ENCODE measurements at places on chromosomes 3 and 15.

DNA sequence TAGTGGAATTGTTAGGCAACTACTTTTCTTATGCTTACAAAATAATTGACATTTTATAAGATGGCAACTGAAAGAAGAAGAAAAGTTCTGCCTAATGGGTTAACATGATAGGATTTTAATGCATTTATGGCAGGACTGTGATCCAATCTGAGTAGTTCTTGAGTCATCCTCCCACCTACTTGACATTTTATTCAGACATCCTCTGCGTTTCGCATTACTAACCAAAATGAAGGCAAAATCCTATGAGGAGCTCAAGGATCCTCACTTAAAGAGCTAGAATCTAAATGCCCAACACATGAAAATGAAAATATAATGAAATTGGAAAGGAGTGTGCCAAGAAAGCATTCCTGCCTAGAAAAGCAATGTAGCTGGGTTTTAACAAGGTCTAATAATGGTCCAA, 581.1 kb upstream of the SEMA6D start:
- no peak for DNase-seq

GRCh38 chr3:123961508-123961856, 453 bp upstream of the CCDC14 start:
- DNase-seq, result no peak

GRCh38 chr3:195596765-195597171, 13.0 kb upstream of the APOD start:
- DNase-seq, result no peak

GRCh38 chr15:70853318-70853972, 512 bp downstream of the LARP6 start:
- peak; percentile 49 for DNase-seq

GRCh38 chr15:91099995-91100813, at the start of gene SV2B:
Gene SV2B, plus strand, starts transcription at chr15:91100257. Its CDS starts 126,007 bp downstream, at chr15:91226264.
- DNase-seq, result peak; percentile 74

GRCh38 chr3:188320757-188321156, 166.8 kb downstream of the LPP start:
- no peak for DNase-seq

- no peak for DNase-seq
Observed at GRCh38 chr15:44550256-44550655, 13.3 kb downstream of the EIF3J start.

DNA sequence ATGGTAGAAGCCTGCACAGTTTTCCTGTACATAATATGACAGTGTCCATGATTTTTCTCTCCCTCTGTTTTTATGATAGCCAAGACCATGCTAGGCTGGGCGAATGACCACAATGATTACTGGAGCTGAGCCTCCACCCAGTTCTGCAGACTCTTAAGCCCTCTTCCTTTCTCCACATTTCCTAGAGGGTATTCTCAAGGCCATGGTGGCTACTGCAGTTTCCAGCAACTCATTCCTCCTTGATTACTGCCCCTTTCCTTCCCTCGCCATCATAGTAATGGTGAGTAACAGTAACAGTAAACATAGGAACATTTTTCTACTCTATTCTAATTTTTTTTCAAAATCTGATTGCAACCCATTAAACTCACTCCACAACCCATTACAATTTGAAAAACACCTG, 20.2 kb downstream of the TNIK start:
- DNase-seq, result no peak

DNA sequence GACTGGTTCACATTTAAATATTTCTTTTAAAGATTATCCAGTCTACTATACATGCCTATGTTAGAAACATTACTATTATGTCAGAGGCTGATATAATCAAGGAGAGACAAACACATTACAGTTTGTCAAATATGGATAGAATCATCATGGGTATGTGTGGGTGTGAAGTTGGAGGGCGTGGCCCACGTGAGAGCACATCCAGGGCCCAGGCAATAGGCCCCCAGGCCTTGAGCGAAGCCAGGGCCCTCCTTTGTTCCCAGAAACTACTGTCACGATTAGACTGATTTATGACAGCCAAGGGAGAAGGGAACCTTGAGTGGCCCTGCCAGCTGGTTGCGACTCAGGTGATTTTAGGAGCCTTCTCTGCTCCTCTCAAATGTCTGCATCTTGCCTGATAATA, 26.9 kb upstream of the LDHAL6B start:
- no peak for DNase-seq

GRCh38 chr3:120077731-120078130, 16.5 kb downstream of the GSK3B start:
- no peak for DNase-seq

- DNase-seq, result no peak
Observed at GRCh38 chr15:94027581-94027980, 203.8 kb upstream of the MCTP2 start.

DNA sequence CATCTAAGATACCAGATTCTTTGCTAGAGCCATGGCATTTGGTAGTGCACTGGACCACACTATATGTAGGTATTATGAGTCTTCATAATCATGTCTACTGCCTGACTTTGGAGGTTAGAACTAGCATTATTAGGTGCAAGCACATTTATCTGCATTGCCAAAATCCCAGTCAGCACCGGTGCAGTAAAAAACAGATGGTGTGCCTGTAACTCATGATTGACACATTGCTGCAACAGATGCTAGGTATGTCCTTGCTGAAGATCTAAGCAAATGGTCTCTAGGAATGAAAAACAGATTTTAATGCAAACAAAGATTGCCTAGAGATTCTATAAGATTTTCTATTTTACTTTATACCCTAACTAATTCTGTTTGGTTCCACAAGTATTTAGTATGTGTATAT, 47.7 kb downstream of the MYO5A start:
- no peak for DNase-seq

DNA sequence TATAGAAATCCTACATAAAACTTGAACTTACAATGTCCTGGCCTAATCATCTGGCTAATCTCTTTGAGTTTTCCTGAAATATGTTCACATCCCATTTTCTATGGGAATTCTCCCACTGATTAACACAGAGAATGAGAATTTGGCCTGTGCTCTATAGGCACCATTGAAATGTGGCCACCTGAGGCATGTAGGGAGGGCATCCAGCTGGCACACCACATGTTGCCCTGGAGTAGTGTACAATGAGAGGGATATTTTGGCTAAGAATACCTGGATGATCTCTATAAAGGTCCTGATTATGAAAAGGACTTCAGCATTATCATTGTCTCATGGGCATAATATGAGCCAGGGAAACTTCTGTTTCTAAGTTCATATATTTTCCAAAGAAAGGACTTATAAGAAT, 324.0 kb downstream of the ZBTB20 start:
- DNase-seq, result no peak

GRCh38 chr3:156260331-156260730, 140.0 kb downstream of the KCNAB1 start:
- DNase-seq, result no peak

- DNase-seq, result no peak
Observed at GRCh38 chr3:38560996-38561717, 65.0 kb downstream of the EXOG start.

DNA sequence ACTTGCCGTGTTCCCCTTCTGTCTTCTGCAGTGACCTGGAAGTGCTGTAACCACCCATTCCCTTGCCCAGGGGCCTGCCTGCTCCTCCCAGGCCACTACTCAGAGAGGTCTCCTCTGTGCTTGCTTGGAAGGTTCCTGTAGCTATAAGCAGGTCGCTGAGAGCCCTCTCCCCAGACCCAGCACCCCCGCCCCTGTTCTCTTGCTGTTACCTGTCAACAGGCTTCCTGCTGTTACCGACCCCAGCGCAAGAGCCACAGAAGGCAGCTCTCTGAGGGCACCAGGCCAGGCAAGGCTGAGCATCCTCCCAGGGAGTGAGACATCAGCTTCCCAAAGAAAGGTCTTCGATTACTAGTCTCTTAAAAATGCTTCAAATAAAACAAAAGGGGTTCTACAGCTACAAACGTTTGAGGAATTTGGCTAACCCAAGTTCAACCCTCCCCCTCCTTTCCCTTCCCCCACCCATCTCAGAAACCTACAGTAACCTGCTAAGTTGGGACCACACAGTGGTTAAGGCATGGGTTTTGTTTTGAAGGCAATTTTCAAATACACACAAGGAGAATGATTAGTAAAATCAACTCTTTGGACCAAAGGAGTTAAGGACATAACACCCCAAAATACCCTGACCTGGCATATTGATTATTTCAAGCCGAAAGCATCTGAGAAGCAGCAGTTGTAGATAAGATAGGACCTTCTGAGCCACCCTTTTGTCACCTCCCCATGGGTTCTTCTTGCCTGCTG, 74.9 kb upstream of the MFGE8 start:
- no peak for DNase-seq

DNA sequence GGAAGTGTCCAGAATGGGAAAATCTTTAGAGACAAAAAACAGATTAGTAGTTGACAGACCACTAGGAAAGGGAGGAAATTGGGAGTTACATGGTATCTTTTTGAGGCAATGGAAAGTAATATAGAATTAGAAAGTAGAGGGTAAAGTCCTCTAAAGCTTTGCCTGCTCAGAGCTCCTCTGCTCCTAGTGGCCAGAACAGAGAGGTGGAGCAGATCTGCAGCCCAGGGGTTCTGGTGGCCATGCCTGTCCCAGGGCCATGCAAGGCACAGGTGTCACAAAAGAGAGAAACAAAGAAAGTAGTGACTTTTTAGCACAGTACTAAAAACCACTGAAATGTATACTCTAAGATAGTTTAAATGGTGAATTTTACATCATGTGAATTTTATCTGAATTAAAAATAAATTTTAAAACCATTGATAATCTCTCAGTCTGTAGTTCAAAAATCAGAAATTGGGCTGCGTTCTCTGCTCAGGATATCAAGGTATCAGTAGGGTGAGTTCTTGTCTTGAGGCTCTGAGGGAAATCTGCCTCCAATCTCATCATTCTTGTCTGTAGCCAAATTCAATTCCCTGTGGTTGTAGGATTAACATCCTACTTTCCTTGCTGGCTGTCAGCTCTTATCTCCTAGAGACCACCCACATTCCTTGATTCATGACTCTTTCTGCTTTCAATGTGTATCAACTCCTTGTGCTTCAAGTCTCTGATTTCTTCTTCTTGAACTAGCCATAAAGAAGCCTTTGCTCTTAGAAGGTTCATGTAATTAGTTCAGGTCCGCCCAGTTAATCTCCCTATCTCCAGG, 23.6 kb downstream of the PYGO1 start:
- no peak for DNase-seq

GRCh38 chr3:10992017-10992942, at the start of gene SLC6A1:
Gene SLC6A1, plus strand, starts transcription at chr3:10992748. Its CDS starts 24,464 bp downstream, at chr3:11017212.
- no peak for DNase-seq

DNA sequence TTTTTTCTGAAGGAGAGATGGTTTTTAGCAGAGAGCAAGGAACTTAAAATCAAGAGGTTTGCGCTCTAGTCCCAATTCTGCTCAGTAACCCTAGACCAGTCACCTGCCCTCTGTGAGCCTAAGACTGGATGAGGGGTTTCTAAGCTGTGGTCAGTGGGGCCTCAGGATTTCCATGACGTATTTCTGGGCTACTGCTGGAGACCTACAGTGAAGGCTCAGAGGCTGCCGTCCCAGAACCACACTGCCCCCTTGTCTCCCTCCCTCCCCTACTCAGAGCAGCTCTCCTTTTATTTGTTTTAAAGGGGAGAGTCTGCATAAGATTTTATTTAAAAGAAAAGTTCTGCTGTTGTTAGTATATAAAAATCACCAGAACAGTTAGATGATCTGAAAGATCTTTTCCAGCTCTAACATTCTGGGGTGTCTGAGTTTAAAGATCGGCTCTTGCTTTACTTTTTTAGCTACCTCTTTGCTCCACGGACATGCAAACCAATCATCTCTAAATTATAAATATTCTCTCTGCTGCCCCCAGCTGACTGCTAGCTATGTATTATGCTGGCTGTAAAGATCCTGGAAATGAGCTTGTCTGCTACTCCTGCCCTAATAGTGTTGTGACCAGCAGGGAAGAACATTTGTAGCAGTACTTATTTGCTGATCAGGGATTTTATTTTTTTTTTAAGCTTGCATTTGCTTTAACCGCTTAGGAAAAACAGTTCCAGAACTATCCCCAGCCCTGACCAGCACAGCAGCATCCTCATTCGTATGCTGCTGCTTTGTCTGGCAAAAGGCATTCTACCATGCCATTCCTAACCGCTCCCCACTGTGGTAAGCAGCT, 28.6 kb upstream of the NDUFB4 start:
- no peak for DNase-seq

DNA sequence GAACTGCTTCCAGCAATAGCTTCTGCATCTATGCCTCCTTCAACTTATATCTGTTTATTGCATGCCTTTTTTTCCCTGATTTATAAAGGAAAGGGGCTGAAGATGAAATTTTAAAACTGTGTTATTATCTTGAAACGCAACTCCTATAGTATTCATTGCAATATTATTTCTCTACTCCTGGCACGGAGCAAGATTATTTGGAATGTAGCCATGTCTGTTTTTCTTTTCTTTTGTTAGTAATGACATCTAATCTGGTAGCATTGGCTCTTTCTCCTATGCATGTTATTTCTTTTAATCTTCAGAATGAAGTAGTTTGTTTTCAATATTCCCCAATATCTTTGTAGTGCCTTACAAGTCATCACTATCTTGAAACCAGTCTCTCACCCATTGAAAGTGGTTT, 33.6 kb downstream of the KCNMB2 start:
- DNase-seq, result no peak

DNA sequence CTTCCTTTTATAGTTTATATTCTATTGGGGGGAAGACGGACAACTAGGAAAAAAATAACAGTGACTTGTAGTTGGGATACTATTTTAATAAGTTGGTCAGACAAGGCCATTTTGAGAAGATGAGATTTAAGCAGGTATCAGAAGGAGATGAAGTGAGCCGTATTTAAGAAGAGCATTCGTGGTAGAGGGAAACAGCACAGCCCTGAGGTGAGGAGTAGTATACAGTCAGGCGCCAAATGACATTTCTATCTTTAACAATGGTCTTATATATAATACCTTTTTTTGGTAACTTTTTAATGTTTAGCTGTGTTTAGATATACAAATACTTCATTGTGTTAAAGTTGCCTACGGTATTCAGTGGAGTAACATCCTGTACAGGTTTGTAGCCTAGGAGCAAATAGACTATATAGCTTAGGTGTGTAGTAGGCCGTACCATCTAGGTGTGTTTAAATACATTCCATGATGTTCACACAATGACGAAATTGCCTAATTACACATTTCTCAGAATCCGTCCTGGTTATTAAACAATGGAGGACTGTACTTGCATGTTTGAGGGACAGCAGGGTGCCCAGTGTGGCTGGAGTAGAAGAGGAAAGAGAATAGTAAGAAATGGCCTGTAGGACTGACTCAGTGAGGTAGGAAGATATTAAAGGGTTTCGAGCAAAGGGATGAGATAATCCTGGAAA, 1.6 kb downstream of the NKTR start:
- DNase-seq, result peak; percentile 31

GRCh38 chr3:162019817-162020216, 523.2 kb downstream of the OTOL1 start:
- DNase-seq, result no peak

- DNase-seq, result no peak
Observed at GRCh38 chr15:59266028-59266427, 59.4 kb downstream of the LDHAL6B start.
